ENCODE measurements at places on chromosomes 1 and 21. TPM values are rescaled to one million over a fixed set of nuclear protein-coding genes. Genes with fewer than 3 reads are reported as not detected.

The FCRL2 gene
- polyA plus RNA-seq: not detected

The HHAT gene
- polyA plus RNA-seq: 0.38 TPM

DNA sequence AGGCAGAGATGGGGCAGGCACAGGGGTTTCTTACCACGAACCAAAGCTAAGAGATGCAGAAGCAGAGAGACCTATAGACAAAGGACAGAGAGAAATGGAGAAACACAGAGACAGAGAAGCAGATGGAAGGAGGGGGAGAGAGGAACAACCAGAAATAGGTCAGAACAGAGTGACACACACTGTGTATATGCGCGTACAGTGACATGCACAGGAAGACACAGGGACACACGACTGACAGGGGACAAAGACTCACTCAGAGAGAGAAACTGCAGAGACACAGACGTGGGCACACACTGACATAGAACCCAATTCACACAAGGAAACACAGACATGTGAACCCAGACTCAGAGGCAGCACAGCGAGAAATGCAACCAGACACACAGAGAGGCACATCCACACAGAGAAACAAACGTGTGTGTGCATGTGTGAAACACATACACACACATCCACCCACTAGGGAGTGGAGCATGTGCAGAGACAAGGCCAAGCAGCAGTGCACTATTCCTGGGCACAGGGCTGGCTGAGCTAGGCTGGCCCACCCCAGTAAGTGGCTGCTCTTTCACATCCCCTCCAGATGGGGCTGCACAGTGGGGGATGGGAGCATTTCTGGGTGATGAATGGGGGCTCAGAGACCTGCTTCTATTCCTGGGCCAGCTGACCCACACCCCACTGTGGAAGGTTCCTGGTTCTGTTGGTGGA lies 123.4 kb upstream of the CSF3R start:
- peak overlapping the region; percentile 69 for H3K4me3 ChIP-seq
- DNase-seq: peak; percentile 6

The SPRR1B gene
- not detected for polyA plus RNA-seq

DNA sequence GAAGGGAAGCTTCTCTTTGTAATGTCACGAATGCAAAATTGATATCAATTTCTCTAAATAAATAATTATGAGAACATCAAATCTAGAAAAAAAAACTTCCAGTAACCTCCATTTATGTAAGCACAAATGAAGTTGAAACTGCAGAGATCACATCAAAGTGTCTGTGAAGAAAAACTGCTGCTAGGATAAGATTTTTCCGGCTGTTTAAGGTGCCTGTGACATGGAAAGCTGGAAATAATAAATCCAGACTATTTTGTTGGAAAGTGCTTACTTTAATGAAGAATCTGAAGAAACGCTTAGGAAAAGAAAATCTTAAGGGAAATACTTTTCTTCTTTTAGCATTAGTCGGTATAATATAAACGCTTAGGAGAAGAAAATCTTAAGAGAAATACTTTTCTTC lies 57.0 kb downstream of the CHRM3 start:
- no peak overlapping the region for H3K27ac ChIP-seq
- no peaks in the 10 kb centered on the region for H3K4me1 ChIP-seq
- no peaks in the 10 kb centered on the region for H3K36me3 ChIP-seq
- H3K4me3 ChIP-seq: no peak overlapping the region

GRCh38 chr1:224169718-224170270 lies 13.2 kb upstream of the DEGS1 start:
- no peak overlapping the region for H3K4me3 ChIP-seq
- peaks cover 3% of the 10 kb centered on the region for H3K27me3 ChIP-seq
- no peak overlapping the region for H3K27ac ChIP-seq
- no peak for DNase-seq
- no peaks in the 10 kb centered on the region for H3K36me3 ChIP-seq

- H3K36me3 ChIP-seq: no peaks in the 10 kb centered on the region
- H3K4me3 ChIP-seq: no peak overlapping the region
- H3K27ac ChIP-seq: no peak overlapping the region
- peaks cover 1% of the 10 kb centered on the region for H3K27me3 ChIP-seq
Observed at GRCh38 chr1:202679406-202680177, 30.7 kb downstream of the SYT2 start.

DNA sequence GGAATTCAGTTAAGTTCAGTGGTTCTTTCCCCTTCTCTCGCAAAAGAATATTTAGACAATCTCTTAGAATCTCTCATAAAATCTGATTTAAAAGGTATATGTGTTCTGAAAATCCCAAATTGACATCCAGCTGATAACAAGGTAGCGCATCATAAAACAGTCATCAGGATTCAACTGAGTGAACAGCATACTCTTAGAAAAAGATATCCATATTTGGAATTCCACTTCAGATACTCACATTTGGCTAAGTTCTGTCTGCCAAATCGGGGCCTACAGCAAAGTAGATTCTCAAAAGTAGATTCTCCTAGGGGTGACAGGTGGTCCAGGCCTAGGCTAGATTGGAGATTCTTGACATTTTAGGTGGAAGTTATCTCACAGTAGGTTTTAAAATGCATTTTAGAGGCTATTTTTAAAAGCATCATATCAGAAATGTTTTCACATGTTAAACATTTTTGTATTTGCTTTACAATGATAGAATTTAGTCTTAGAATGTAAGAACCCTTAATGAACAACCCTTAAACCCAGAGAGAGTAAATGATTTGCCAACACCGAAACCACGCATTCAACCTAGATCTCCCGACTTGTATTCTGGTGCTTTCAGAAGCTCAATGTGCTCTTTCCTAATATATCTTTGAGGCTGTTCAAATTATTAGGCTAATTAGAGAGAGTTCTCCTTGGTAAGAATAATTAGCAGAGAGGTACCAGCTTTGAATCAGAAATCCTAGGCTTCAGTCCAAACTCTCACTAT lies 318.9 kb downstream of the LMO4 start:
- no peak overlapping the region for H3K27ac ChIP-seq
- DNase-seq: no peak
- peaks cover 10% of the 10 kb centered on the region for H3K4me1 ChIP-seq
- H3K4me3 ChIP-seq: no peak overlapping the region
- H3K27me3 ChIP-seq: no peaks in the 10 kb centered on the region

DNA sequence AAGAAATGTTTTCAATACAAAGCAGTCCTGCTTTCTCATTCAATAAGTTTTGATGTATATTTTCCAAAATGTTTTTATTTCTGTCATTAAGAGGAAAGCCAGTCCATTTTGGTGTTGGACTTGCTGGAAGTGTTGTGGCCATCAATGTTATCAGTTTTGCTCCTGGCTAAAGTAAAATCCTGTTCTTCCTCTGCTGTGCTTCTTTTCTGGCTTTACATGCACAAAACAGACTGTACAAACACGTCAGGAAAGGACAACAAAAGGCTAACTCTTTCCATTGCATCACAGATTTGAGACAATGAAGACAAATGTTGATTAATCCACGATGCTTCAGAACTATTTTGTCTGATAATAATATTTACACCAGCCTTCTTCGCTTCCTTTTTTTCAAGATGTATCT lies 735.4 kb downstream of the LTN1 start:
- no peak for DNase-seq
- no peaks in the 10 kb centered on the region for H3K4me1 ChIP-seq
- H3K27me3 ChIP-seq: no peaks in the 10 kb centered on the region
- no peaks in the 10 kb centered on the region for H3K36me3 ChIP-seq
- H3K27ac ChIP-seq: no peak overlapping the region

The HAO2 gene
- not detected for polyA plus RNA-seq

DNA sequence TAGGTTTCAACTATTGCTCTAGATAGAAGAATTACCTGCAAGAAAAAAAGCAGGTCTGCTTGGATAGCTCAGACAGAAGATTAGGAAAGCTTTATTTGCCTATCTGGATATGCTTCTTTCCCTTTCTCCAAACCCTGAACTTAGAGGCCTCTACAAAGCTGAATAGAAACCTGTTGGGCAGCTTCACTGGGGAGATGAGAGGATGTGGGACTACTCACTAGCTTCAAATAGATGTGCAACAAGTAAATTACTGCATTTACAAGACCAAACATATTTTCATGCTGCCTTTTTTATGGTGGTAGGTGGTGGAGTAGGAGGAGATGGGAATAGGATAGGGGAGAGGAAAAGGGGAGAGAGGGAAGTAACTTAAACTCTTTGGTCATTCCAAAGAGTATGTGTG lies 6.4 kb downstream of the CLCA2 start:
- peaks cover 13% of the 10 kb centered on the region for H3K27me3 ChIP-seq
- H3K4me3 ChIP-seq: no peak overlapping the region
- H3K36me3 ChIP-seq: no peaks in the 10 kb centered on the region
- no peak overlapping the region for H3K27ac ChIP-seq
- H3K4me1 ChIP-seq: no peaks in the 10 kb centered on the region

DNA sequence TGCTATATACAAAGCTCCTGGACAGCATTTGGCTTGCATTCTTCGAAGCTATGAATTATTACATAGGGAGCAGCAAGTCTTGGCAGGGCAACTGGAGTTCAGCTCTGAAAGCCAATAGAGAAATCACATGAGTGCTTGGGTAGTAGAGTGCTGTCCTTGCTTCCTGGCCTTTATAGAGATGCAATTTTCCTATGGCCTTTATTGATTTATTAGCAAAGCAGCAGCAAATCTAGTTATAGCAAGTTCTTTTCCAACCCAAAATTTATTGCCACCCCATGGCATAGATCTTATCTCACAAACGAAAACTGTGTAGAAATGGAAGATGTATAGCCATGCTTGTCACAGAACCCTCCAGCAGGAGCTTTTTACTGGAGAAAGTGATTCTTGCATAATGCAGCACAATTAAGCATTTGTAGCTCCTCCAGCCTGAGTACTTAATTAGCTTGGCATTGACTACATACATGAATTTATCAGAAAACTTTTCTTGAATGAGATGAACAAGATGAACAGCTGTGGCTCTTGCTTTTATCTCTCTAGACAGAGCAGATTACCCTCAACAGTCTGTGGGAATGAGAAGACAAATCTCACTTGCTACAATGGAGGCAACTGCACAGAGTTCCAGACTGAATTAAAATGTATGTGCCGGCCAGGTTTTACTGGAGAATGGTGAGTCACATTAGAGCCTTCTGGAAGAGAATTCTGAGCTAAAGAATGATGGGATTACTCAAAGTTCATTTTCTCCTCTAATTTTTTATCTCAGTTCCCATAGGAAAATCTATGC lies 170.1 kb downstream of the CRB1 start:
- no peak overlapping the region for H3K4me3 ChIP-seq
- H3K27me3 ChIP-seq: no peaks in the 10 kb centered on the region
- no peaks in the 10 kb centered on the region for H3K4me1 ChIP-seq
- H3K27ac ChIP-seq: no peak overlapping the region
- H3K36me3 ChIP-seq: no peaks in the 10 kb centered on the region

- H3K27ac ChIP-seq: peak within 1 kb of the TSS; percentile 59
- H3K27me3 ChIP-seq: peaks cover 8% of the 10 kb centered on the region
- H3K4me3 ChIP-seq: peak within 1 kb of the TSS; percentile 89
- no peaks in the 10 kb centered on the region for H3K36me3 ChIP-seq
- H3K4me1 ChIP-seq: peaks cover 26% of the 10 kb centered on the region
- peak; percentile 61 for DNase-seq
Observed at GRCh38 chr1:72282271-72283021, at the start of gene NEGR1. NEGR1 (minus strand) TSS chr1:72282539.

The MYOC gene
- not detected for polyA plus RNA-seq

The PCBP3 gene
- polyA plus RNA-seq: 0.71 TPM

- peak overlapping the region; percentile 78 for H3K4me3 ChIP-seq
- H3K27ac ChIP-seq: peak overlapping the region; percentile 59
- H3K27me3 ChIP-seq: peaks cover 6% of the 10 kb centered on the region
- peaks cover 8% of the 10 kb centered on the region for H3K4me1 ChIP-seq
- peak; percentile 10 for DNase-seq
- peaks cover 3% of the 10 kb centered on the region for H3K36me3 ChIP-seq
Observed at GRCh38 chr21:31326522-31327242, 17.4 kb downstream of the TIAM1 start.

The NOS1AP gene
- polyA plus RNA-seq: not detected

GRCh38 chr1:77347646-77348045 lies 65.8 kb downstream of the AK5 start:
- no peaks in the 10 kb centered on the region for H3K27me3 ChIP-seq
- peak overlapping the region; percentile 31 for H3K4me3 ChIP-seq
- peaks cover 3% of the 10 kb centered on the region for H3K36me3 ChIP-seq
- no peak overlapping the region for H3K27ac ChIP-seq
- DNase-seq: no peak
- H3K4me1 ChIP-seq: peaks cover 22% of the 10 kb centered on the region

- no peak overlapping the region for H3K4me3 ChIP-seq
- no peaks in the 10 kb centered on the region for H3K36me3 ChIP-seq
- H3K4me1 ChIP-seq: peaks cover 22% of the 10 kb centered on the region
- H3K27ac ChIP-seq: no peak overlapping the region
- peaks cover 3% of the 10 kb centered on the region for H3K27me3 ChIP-seq
- no peak for DNase-seq
Observed at GRCh38 chr1:31843506-31843905, 27.7 kb upstream of the SPOCD1 start.

DNA sequence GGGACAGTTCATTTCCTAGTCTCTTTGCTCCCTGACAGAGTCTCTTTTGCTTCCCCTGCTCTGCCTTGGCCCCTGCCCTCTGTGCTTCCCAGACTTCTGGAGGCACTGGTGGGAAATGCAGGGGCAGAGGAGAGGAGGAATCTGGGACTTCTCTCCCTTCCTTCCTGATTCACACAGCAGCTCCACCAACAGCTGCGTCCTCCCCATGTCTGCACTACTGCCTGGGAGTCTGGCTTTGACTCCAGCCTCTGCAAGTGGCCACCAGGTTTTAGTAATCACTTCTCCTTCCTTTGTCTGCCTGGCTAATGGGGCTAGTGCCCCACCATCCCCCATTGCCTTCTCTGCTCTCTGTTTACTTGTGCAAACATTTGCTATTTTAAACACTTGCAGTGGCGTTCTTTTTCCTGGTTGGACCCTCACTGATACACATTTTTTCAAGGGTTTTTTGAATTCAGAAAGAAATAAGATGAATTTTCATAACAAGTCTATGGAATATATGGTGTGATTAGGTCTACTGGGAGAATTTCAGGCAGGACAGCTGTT lies 21.9 kb downstream of the FASLG start:
- DNase-seq: no peak
- peaks cover 91% of the 10 kb centered on the region for H3K4me1 ChIP-seq
- H3K4me3 ChIP-seq: no peak overlapping the region
- peak overlapping the region; percentile 91 for H3K27ac ChIP-seq

DNA sequence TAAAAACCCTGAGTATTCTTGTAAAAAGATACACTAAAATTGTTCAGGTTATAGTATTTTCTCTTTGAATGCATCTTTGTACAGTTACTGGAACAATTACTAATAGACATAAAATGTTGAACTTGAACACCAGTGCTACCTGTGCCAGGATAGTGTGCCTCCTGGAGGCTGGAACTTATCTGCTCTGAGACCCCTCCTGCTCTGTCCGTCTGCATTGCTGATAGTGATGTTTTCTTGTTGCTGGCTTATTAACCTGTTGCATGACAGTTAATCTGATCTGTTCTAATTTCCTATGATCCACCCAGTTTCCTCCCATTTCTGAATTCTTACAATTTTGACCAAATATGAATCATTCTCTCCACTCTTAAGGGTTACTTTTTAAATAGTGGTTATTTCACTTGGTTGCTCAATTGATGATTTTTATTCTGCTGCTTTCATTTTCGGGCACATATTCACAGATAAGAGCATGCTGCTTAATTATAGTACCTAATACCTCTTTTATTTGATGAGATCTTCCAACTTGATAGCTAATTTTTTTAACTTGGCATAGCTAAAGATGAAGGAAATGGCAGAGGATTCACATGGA lies 101.4 kb downstream of the CC2D1B start:
- H3K4me3 ChIP-seq: no peak overlapping the region
- no peak overlapping the region for H3K27ac ChIP-seq
- peaks cover 2% of the 10 kb centered on the region for H3K36me3 ChIP-seq
- H3K27me3 ChIP-seq: no peaks in the 10 kb centered on the region
- no peaks in the 10 kb centered on the region for H3K4me1 ChIP-seq
- no peak for DNase-seq

All from immature natural killer cell (primary cell).